NCI-H1930 (cell line): ENCODE measurements at places on chromosomes 5 and 9.

DNA sequence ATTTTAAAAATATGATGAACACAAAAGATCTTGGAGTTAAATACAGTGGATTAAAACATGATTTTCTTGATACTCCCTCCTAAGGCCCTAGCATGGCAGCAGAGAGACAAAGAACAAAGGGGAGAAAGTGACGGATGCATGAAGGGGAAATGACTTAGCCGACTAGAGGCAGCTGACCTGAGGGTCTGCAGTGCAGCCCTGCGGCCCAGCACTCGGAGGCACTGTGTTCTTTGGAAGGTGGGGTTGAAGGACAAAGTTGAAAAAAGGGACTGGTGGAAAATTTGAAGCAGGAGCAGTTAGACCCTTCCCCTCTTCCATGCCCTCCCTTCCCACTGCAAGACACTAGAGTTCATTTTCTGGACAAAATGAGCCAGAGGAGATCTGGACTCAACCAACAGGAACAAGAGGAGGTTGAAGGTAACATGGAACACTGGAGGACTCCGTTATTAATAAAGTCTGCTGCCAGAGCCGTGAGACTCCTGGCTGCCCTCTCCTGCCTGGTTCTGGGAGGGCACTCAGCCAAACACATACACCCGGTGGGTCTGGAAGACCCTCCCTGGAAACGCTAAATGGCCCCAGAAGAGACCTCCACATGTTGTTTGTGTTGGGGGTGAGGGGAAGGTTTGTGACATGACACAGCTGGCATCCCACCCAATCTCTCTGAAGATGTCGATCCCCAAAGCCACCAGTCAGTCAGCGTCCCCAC lies 98.1 kb downstream of the JMY start:
- no peak for DNase-seq

GRCh38 chr5:77869116-77869798 lies 93.1 kb upstream of the TBCA start:
- no peak for DNase-seq

DNA sequence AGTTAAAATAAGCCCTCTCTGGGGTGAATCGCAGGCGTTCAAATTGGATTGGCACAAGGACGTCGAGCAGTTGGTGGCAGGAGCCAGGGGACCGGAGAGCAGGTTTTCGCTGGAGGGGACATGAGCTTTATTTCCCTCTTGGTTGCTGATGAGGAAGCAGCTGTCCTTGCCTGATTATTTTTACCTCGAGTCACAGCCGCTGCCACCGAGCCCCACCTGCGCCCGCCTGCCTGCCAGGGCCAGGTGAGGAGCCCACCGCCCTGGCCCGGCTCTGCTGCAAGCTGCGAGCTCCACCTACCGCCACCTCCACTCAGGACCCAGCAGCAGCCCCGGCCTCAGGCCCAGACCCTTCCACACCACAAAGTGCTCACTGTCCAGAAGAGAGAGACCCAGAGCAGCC lies 9.0 kb upstream of the ADGRD2 start:
- DNase-seq, result no peak

- no peak for DNase-seq
Measured at GRCh38 chr9:76818271-76818670, 54.0 kb downstream of the PCA3 start.

DNA sequence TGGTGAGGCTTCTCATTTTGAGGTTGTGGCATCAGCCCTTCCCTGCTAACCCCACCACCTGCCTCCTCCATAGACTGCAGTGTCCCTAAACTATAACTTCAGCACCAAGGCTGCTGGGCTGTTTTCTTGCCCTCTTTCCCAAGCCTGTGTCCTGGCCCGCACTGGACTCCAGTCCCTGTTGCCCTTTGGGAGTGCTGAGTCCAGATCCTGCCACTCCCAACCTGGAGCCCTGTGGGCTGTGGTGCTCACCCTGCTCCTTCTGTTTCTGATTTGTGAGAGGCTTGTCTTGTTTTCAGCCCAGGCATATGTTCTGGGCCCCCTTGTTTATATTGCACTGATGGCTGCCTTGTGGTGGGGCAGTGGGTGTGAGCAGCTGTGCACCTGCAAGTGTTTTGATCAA lies 39.7 kb upstream of the RNU6ATAC start:
- no peak for DNase-seq

- no peak for DNase-seq
Measured at GRCh38 chr5:10219068-10219467, 30.6 kb downstream of the ATPSCKMT start.

GRCh38 chr9:34381323-34381722 lies 4.6 kb upstream of the MYORG start:
- no peak for DNase-seq

- DNase-seq, result no peak
Measured at GRCh38 chr5:53109056-53109442, 508 bp downstream of the MOCS2 start.

DNA sequence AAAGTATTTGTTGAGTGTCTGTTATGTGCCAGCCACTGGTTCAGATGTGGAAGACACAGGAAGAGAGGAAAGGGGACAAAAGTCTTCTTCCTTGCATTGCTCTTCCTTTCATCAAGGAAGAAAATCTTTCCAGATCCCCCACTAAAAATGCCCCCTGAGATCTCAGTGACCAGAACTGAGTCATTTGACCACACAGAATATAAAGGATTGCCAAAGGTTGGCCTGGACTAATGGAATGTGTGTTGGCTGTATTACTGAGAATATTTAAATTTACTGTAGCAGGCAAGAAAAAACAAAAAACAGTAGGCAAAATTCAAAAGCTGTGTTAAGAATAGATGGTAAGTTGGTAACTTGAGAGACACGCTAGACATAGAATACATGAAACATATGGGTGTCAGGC lies 10.0 kb upstream of the SEPTIN8 start:
- DNase-seq, result no peak

- no peak for DNase-seq
Measured at GRCh38 chr5:9553561-9553960, 7.7 kb upstream of the SEMA5A start.

- DNase-seq, result no peak
Measured at GRCh38 chr5:38636626-38637025, 80.2 kb upstream of the LIFR start.

DNA sequence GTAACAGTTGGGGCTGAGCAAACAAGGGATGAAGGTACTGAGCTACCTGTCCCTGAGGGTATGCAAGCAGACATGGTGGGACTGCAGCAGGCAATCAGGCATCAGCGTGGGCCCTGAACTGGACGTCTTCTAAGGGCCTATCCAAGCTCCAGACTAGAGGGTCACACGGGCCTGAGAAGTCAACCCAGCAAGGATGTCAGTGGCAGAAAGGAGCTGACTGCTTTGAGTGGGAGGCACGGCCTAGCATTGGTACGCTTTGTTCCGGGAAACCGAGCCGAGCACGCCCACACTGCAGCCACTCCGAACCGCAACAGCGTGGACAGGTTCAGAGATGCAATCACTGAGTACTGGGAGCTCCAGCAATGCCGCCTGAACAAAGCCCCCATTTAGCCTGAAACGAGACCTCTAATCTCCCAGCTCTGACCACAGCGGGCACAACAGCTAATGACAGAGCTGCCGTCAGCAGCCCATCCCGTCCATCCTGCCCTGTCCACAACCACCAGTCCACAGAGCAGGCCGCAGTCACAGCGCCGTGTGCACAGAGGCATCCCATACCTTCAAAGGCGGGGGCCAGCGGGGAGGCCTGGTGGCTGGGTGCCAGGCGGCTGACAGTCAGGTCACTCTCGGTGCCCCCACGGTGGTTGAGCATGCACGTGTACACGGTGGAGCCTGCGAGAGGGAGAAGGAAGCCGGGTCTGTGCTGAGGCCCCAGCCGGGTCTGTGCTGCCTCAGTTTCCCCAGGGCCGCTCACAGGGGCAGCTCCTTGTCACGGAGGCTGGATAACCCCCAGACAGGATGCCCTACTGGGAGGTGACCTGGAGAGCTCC lies 44.2 kb downstream of the SARDH start:
- DNase-seq, result no peak

GRCh38 chr5:15993919-15994318 lies 185.7 kb downstream of the MARCHF11 start:
- DNase-seq, result no peak

GRCh38 chr5:170307575-170308465 lies 10.2 kb upstream of the LCP2 start:
- DNase-seq, result no peak

GRCh38 chr9:19922476-19923118 lies 133.8 kb upstream of the SLC24A2 start:
- DNase-seq, result peak; percentile 54
